ENCODE measurements at places on chromosomes 12 and 14.

DNA sequence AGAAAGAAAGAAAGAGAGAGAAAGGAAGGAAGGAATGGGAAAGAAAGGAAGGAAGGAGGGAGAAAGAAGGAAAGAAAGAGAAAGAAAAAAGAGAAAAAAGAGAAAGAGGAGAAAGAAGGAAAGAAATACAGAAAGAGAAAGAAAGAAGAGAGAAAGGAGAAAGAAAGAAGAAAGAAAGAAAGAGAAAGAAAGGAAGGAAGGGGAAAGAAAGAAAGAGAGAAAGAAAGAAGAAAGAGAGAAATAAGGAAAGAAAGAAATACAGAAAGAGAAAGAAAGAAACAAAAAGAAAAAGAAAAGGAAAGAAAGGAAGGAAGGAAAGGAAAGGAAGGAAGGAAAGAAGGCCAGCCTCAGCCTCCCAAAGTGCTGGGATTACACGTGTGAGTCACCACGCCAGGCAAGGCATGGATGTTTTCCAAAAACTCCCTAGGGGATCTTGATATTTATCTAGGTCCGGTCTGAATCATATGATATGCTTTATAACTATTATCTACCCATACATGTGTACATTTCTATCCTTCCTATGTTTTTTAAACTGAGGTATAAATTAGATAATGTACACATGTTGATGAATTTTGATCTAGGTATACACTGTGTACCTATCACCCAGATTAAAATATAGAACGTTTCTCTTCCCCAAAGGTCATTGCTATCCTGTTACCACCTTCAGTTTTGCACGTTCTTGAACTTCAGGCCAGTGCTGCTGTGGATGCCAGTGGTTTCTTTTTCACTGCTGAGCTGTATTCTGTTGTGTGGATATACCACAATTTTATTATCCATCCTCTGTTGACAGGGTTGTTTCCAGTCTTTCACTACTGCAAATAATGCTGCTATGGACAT, 177.9 kb downstream of the RBM19 start:
- DNase-seq = peak; percentile 73

- DNase-seq = no peak
Observed at GRCh38 chr12:120015313-120015712, 26.3 kb downstream of the BICDL1 start.

DNA sequence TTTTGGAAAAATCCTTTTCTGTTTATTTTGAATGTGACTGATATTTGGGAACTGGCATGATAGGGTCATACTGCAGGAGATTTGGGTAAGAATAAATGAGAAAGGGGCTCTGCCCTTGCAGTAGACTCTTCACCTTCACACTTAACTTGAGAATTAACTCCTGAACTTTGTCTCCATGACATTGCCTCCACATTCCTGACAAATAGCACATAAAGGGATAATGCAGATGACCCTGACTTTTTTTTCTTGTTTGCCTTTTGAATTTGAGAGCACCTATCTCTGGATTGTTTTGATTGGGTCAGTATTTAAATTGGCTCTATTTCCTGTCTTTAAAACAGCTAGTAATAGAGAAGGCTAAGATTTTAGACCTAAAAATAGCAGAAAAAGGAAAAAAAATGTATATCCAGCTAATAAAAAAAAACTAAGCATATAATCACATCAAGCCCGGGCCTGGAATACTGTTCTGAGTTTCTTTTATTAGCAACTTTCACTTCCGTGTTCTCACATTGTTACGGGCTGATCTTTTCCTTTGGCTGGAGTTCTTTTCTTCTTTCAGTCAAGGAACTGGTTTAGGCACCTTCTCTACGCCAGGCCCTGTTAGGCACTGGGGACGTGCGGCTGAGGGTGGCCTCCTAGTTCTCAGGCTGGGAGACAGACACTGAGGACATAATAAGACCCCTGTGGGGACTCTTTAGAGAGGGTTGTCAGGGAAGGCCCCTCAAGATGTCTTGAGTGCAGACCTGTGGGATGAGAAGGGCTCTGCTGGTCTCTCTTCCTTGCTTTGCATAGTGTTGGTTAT, 53.1 kb upstream of the GNPNAT1 start:
- DNase-seq = no peak

DNA sequence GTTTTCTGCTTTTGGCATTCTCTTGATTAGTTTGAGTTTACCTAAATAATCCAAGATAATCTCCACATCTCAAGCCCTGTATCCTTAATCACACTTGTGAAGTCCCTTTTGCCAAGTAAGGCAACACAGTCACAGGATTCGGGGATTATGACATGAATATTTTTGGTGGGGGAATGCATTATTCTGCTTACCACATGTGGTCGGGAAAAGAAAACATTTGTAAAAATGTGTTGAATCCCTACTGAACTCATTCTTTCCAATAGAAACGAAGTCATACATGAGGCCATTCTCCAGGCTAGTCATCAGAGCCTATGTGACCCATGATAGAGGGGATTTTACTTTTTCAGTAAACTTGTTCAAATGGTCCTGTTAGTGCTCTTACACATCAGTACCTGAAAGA, 58.5 kb upstream of the PRICKLE1 start:
- peak; percentile 19 for DNase-seq

DNA sequence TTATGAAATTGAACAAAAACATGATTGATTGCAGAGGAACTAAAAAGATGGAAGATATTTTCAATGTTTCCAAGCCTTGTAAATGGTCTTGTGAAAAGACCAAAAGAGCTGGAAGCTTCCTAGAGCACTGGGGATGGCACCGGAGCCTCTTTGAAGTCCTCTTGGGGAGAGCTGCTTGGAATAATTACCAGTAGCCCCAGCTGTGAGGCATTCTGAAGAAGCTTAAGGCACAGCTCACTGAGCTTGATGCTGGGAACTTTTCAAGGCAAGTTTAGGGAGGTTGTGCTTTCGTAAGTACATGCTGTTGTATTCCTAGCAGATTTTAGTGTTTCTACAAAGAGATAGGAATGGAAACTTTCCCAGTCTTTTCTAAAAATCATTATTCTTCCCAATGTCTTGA, 13.9 kb downstream of the PDZRN4 start:
- no peak for DNase-seq

DNA sequence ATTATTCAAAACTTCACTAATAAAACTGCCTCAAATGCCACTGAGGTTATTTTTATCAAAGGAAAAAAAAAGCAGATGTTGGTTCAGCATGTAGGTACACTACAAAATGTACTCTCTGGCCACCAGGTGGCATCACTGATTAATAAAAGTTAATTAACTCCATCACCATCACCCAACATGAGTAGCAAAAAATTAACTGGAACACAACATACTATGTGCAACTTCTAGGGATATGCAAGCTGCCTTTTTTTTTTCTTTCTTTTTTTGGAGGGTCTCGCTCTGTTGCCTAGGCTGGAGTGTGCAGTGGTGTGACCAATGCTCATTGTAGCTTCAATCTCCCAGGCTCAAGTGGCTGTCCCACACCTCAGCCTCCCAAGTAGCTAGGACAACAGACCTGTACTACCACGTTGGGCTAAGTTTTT, 43.8 kb upstream of the NR2C1 start:
- DNase-seq = peak; percentile 81

GRCh38 chr12:114684098-114684869, at the start of gene TBX3:
Gene TBX3 (minus strand): TSS chr12:114684175. CDS start chr12:114683200, 975 bp downstream.
- peak; percentile 100 for DNase-seq

DNA sequence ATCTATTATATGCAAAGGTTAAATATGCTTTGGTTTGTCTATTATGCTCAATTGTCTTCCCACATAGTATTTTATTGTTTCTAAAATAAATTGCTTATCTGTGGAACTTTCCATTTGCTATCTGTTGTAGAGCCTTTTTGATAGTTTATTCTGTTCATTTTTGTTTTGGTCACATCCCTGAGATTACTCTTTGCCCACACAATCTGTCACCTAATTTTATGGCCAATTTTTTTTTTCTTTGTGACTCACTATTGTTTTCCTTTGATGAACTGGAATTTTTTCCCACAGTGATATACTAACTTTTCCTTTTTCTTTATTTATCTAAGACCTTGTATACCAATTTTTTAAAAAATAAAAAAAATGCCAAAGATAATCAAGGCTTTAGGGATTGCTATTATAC, 61.1 kb downstream of the RASSF9 start:
- DNase-seq = no peak

- DNase-seq = no peak
Observed at GRCh38 chr14:81330619-81331122, 69.5 kb downstream of the STON2 start.

- DNase-seq = no peak
Observed at GRCh38 chr12:58815235-58815634, 105.1 kb downstream of the LRIG3 start.

All from fibroblast of upper back skin (primary cell).